ENCODE measurements at places on chromosomes 11 and 22. TPM values are rescaled to one million over a fixed set of nuclear protein-coding genes. Genes with fewer than 3 reads are reported as not detected.
A peak's percentile ranks its signal among the peaks of the same experiment; 100 is the strongest.

- DNase-seq, result no peak
Measured at GRCh38 chr11:108144615-108145014, 23.2 kb downstream of the ACAT1 start.

- no peak for DNase-seq
Measured at GRCh38 chr22:23397008-23397612, 183.0 kb downstream of the IGLL1 start.

- DNase-seq, result no peak
Measured at GRCh38 chr11:11390068-11390771, 37.2 kb upstream of the CSNK2A3 start.

GRCh38 chr11:87879118-87879517, 296.1 kb downstream of the RAB38 start:
- no peak for DNase-seq

DNA sequence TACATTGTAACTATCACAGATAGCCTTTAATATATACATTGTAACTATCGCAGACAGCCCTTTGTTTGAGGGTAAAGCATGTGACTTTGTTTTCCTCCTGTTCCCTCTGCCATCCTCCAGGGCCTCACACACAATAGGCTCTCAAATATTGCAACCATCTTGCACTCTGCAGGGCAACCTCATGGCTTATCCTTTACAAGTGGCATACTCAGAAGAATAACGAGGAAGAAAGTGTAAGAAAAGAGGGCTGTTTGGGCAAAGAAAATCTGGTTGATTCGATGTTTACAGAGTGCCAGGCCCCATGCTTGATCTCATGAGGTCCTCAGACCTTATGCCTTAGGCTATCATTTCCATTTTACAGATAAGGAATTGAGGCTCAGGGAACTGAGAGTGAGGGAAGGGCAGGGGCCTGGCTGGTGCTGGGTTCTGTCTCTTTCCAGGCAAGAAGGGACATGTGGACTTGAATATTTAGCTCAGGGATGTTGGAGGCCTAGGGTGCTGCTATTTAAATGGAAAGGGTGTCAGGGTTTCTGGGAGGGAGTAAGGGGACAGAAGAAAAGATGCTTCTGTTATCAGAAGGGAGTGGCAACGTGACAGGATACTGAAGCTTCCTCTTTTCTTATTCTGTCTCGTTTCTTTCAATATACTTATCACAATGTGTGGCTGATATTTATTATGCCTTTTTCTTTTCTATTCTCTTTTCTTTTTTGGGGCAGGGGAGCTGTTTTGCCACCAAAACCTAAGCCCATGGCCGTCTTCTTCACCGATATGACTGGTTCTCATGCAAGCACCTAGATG, 1.1 kb upstream of the SAMM50 start:
- DNase-seq, result no peak

- no peak for DNase-seq
Measured at GRCh38 chr11:11660363-11660740, 38.5 kb upstream of the GALNT18 start.

The IGLL1 gene
- polyA plus RNA-seq, result 0.60 TPM

DNA sequence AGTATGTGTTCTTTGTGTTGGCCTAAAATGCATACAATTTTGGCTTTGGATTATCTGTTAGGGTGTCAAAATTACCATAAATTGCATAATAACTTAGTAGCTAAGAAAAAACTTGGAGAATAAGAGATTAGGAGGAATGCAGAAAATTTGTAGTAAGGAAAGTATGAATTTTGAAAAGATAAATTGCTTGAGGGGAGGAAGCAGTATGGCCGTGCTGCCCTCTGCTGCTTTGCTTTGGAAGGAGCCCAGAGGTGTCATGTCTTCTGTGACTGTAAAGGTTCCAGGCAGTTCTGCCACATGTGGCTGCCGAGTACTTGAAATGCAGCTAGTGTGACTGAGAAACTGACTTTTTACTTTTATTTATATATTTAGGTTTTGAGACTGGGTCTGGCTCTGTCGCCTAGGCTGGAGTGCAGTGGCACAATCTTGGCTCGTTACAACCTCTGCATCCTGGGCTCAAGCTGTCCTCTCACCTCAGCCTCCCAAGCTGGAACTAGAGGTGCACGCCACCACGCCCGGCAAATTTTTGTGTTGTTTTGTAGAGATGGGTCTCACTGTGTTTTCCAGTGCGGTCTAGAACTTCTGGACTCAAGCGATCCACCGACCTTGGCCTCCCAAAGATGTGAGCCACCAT, 1.8 kb downstream of the ADSL start:
- peak; percentile 26 for DNase-seq

The GGT1 gene
- 147 TPM for polyA plus RNA-seq

The ISX gene
- 74.1 TPM for polyA plus RNA-seq

DNA sequence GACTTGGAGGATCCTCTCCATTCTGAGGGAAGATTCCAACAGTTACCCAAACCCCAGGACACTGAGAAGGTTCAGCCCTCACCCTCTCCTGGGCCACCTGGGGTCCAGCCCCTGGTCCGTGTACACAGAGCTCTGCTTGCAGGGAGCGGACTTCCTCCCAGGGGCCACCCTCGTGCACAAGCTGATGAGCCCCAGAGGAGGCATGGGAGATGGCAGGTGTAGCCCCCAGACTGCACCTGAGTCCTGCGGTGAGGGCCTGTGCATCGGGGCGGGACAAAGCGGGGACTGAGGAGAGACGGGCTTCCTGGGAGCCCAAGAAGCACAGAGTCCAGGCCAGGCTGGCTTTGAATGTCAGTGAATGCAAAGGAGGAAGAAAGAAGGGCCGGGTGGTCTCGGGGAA, 1374.9 kb downstream of the BRD1 start:
- DNase-seq, result no peak

DNA sequence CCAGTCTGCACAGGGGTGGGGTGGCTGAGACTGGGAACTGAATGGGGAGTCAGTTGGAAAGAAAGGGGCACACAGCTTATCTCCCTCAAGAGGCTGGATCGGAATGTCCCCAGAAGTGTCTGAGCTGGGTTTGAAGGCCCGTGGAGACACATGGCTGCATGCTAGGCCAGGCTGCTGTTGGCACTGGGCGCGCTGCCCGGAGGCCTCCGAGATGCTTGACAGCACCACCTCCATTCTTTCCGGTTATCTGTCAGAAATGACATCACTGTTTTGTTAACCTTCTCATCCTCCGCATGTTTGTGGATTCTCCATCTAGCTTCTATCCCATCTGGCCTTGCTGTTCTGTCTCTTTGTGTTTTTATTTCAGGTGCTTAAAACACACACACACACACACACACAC, 85.5 kb downstream of the APIP start:
- DNase-seq, result no peak

DNA sequence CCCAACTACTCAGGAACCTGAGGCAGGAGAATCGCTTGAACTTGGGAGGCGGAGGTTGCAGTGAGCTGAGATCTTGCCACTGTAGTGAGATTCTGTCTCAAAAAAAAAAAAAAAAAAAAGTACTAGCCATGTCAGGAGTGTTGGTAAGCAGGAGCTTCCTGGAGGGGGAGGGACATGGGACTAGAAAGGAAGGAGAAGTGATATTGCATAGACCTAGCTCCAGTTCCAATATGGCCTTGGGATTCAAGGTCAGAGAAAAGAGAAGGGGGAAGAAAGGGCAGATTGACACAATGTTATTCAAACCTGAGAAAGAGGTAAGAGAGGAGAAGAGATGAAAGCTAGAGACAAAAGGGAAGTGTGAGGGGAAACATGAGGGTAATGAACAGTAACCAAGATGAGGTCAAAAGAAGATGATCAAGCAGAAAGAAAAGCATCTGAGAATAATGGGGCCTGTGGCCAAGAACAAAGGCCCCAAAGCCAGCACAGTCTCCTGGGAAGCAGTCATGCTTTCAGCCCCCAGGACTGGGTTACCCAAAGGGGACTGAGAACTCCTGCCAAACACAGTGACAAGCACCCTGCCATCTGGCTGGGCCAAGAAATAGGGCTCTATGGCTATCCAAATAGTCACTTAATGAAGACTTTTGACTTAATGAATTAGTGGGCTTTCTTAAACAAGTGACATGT, 51.7 kb upstream of the FTH1 start:
- no peak for DNase-seq

DNA sequence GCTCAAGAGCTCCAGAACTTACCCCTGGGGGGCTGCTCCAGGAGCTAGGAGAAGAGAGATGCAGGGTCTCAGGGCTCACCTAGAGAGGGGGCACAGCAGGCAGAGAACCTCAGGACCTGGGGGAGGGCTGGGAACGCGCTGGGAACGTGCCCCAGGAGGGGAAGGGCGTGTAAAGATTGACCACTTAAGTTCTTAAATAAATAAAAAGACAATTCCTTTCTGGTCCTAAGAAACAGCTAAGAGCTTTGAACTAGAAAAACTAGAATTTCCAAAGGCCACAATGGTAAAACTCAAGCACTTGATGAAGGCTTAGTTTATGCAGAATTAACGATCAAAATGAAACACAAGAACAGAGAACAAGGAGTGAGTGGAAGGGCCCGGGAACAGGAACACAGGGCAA, 89.1 kb downstream of the CELSR1 start:
- DNase-seq, result no peak

The MMP26 gene
- not detected for polyA plus RNA-seq

The IFITM10 gene
- polyA plus RNA-seq, result 0.67 TPM

- DNase-seq, result no peak
Measured at GRCh38 chr11:125170510-125171031, 6.0 kb downstream of the PKNOX2 start.

GRCh38 chr11:794766-795633, 3.1 kb downstream of the SLC25A22 start:
- DNase-seq, result peak; percentile 48

GRCh38 chr11:120598517-120599257, 87.1 kb downstream of the GRIK4 start:
- no peak for DNase-seq

- DNase-seq, result no peak
Measured at GRCh38 chr22:23824476-23825245, 14.1 kb downstream of the DERL3 start.

- DNase-seq, result no peak
Measured at GRCh38 chr22:48925450-48925849, 902.2 kb downstream of the BRD1 start.

DNA sequence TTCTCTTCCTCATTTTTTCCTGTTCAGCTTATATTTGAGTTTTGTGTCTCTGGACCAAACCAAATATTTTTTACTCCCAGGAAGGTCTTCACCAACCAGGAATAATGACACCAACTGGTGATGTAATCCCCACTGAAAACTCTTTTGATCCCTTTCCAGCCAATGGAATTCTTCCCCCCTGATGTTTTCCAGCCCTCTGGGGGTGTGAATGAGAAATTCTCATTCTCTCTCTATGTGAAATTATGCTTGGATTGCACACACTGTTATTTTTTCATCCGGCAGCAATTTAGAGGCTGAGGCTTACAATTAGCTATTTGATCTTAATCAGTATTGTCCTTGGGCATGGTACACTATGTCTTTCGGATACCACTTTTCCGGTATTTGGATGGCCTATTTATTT, 39.5 kb upstream of the SLC1A2 start:
- DNase-seq, result no peak

DNA sequence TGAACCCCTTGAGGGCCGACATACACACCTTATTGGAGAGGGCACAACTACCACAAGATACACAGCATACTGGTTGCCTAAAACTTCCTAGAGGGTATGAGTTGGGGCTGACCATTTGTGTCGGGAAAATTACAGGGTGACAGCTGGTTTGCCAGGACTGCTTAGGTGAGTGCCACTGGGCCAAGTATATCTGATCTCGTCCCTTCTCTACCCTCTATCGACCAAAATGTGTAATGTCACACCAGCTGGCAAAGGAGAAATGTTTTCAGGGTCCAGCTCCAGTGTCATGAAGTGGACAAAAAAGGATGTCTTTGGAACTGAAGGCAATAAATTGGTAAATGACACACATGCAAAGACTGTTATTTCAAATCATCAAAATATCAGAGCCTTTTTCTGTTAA, 126.1 kb downstream of the PGR start:
- no peak for DNase-seq

DNA sequence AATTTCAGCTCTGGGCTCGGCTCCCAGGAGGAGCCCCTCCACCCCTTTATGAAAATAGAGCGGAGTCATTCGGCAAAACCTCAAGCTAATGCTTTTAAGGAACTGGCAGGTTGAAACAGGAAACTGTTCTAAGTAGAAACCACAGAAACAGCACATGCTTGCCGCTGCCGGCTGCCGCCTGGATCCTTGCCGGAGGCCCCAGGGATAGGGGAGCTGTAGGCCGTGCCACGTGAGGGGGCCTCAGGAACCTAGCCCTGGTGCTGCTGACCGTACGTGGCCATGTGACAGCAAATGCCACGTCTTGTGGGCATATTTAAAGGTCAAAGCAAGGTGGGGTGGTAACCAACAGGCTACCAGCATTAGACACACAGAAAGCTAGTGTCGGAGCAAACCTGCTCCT, 77.9 kb upstream of the TIMP3 start:
- DNase-seq, result peak; percentile 40
